ENCODE measurements at places on chromosomes 3 and 15. TPM values are rescaled to one million over a fixed set of nuclear protein-coding genes. Genes with fewer than 3 reads are reported as not detected.

- no peak for DNase-seq
Observed at GRCh38 chr15:99409097-99409473, 156.7 kb upstream of the MEF2A start.

- DNase-seq, result no peak
Observed at GRCh38 chr3:188037195-188037718, 116.7 kb upstream of the LPP start.

DNA sequence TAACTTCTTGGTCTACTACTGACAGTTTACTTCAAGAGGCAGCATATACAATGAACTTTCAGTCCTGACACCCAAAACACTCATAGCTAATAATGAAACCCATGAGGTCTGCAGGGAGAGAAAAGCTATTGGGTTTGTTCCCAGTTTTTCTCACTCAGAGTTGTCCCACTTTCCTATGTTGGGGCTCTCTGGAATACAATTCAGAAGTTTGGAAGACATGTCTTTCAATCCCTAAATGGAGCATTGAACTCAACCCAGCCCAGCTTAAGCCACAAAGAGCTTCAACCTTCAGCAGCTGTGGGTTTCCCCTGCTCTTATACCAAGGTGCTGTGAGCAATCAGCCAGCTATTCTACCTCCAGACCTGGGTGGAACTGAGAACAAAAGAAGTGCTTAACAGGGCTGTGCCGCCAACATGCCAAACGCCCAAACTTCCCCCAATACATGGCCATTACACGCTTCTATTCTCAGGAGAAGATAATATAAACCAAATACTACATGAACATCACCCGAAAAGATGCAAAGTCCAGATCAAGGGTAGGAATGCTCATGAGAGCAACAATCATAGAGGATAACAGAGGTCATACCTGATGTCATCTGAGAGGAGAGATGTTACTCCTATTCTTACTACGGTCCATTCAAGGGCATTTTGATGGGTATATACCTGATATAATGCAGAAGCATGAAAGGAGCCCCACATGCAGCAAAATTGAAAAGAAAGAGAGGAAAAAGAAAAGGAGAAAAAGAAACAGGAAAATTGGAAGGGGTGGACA is 131.2 kb upstream of the TGFBR2 start:
- DNase-seq, result no peak

DNA sequence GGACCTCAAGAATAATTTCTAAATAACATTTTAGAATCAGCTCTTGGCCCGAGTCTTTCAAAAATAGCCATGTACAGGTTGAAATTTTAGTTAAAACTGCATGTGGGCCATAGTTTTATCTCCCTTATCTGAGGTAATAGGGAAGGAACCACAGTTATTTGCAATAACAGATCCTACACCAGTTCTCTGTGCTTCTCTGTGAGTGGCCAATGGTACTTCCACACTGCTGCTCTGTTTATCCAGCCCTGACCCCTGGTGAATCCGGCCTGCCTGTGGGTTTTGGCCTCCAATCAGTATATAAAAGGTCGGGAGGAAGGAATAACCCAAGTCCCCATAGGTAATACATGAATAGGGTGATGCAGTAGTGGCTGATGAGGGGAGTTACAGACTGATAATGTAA is 48.0 kb upstream of the TNIK start:
- no peak for DNase-seq

DNA sequence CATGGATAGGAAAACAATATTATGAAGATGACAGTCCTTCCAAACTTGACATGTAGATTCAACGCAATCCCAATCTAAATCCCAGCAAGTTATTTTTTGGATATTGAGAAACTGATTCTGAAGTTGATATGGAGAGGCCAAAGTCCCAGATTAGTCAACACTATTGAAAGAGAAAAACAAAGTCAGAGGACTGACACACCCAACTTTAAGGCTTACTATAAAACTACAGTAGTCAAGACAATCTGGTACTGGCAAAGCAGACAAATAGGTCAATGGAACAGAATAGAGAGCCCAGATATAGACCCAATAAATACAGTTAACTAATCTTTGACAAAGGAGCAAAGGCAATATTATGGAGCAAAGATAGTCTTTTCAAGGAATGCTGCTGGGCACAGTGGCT is 119.2 kb upstream of the ASB14 start:
- DNase-seq, result no peak

DNA sequence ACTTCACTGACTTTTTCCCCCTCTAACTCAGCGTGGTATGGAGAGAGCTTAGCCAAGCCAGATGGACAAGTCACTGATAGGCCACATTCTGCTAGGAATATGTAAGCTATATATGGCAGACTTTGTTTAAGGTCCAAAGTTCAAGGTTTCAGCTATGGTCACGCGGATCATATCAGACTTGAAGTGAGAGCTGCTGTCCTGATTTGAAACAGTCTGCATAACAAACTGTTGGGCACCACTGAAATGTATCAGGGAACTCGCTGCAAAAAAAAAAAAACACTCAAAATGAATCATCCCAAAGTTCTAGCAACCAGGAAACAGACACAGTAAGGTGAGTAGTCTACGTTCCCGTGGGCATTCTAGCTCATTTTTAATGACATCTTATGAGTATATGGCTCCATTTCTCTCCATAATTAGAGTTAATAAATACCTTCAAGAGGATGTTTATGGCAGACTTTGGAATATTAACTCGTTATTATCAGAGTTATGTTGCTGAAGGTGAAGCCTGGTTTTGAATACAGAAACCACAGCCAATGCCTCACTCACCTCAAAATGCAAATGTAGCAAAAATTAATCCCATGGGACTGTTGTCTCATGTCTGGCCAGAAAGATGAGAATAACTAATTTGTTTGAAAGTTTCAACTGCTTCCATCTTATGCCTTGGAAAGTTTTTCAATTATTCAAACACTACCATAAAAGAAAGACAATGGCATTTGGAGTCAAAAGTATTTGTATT is 12.3 kb downstream of the DPH3 start:
- DNase-seq, result no peak

GRCh38 chr15:66094331-66094730 is 159.2 kb downstream of the MEGF11 start:
- DNase-seq, result no peak

HYAL1 gene
- total RNA-seq, result 12.2 TPM

STRIT1 gene
- total RNA-seq, result not detected

Measured in omental fat pad (tissue), 4 donors.